ENCODE measurements at places on chromosomes 11 and 22. TPM values are rescaled to one million over a fixed set of nuclear protein-coding genes. Genes with fewer than 3 reads are reported as not detected.

The OR51B4 gene
- not detected for polyA plus RNA-seq

The GGTLC2 gene
- not detected for polyA plus RNA-seq

- no peak for DNase-seq
These were observed 155.1 kb upstream of the SOX6 start for GRCh38 chr11:16511116-16512114.

DNA sequence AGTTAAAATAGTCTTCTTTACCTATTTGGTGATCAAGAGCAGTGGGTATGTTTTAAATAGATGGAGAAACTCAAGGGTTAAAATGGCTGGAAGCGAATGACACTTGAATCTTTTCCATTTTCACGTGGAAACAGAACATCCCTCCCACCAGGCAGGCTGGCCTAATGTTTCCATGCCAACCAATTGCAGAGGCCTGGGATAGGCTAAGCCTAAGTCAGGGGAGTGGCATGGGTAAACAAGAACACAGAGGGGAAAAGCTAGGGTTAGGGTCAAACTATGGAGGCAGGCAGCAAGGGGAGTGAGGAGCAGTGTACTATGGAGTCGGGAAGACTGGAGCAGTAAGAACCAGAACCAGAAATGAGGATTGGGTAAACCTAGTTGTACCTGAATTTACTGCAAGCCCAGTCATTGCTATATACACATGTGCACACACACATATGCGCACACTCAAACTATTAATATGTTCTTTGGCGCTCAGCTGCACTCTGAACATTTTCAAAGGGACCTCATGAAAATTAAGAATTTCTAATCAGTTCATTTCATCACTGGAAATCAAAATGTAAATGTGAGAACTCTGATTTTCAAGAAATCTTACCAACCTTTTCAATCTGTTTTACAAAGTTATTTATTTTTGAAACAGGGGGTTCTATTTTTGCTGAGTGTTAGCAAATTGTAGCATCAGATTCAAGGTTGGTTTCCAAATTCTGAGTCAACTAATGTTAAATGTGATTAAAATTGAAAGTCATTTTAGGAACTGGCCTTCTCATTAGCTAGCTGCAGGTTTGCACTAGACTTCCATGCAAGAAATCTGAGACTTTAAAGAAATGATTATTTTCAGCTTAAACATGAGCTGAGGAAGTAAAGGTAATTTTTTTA lies 327.0 kb upstream of the CCDC90B start:
- DNase-seq: no peak

Measured in immature natural killer cell (primary cell).